Cardiac septum (tissue), 1 donor: ENCODE measurements at places on chromosomes 5 and 9. TPM values are rescaled to one million over a fixed set of nuclear protein-coding genes. Genes with fewer than 3 reads are reported as not detected.

The SUSD3 gene
- total RNA-seq: 1.1 TPM

The PPP1R26 gene
- 26.3 TPM for total RNA-seq

The RNF183 gene
- not detected for total RNA-seq

The ENTPD2 gene
- total RNA-seq: 0.92 TPM

The SARDH gene
- total RNA-seq: 1.3 TPM

The FOXE1 gene
- total RNA-seq: not detected

The FOXD4L3 gene
- total RNA-seq: not detected

The CTSV gene
- not detected for total RNA-seq

The ADAMTS6 gene
- total RNA-seq: 1.9 TPM

The PKD2L2 gene
- 0.62 TPM for total RNA-seq

The SCGB3A1 gene
- not detected for total RNA-seq

- no peak for DNase-seq
Measured at GRCh38 chr9:36720043-36720442, 147.3 kb downstream of the MELK start.

GRCh38 chr9:27247756-27248155 is 49.2 kb downstream of the EQTN start:
- DNase-seq: no peak

- DNase-seq: no peak
Measured at GRCh38 chr5:37272511-37272910, 23.3 kb upstream of the CPLANE1 start.

DNA sequence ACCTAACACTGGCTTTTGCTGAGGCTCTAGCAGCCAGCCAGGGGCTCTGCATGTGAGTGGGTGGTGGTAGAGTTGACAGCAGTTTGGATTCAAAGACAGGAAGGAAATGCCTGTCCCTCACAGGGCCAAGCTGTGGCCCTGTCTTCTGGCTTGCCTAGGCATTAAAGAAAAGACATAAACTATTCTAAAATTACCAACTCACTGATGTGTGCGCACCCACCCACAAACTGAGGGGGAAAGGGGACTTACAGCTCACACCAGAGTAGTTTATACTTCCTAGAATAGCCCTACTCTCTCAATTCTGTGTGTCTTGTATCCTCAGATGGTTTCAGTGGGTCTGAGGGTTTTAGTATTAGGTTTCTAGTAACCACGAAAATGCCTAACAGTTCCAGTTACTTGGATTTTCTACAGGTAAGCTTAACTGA is 18.3 kb upstream of the IL13 start:
- DNase-seq: no peak

DNA sequence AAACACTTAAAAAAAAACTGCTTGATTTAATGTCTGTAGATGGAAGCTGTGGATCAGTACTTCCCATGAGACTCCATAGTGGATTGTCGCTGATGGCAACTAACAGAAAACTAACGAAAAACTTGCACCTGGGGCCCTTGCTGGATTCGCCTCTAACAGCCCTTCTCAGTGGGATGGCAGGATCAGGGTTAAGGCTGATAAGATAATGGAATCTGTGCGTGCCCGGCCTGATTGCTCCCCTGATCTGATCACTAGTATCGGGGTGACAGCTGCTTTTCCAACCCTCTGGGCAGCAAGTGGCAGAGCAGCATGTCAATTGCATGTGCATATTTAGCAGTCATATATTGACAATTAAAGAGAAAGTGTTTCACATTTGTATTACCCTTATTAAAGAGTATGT is 185.8 kb upstream of the ELAVL2 start:
- DNase-seq: no peak

DNA sequence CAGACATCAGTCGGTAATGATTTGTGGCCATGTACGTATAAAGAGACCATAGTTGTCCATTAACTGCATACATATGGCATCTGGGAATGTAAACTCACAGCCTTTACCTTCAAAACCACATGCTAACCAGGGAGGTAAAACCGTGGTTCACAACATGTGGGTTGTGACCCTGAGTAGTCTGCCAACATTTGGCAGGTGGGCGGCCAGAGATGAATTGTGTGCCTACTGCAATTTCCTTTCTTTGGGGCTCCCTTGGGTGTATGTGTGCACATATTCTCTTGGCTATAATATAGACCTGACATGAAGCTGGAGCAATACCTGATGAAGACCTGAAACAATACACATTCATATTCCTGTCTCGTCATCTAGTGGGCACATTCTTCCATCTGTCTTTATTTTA is 396.0 kb downstream of the MLLT3 start:
- no peak for DNase-seq

GRCh38 chr5:106121972-106122605 is 1548.6 kb downstream of the EFNA5 start:
- no peak for DNase-seq

GRCh38 chr5:56696900-56697299 is 118.4 kb upstream of the MAP3K1 start:
- DNase-seq: no peak

- no peak for DNase-seq
Measured at GRCh38 chr5:180040287-180041214, 31.0 kb downstream of the RNF130 start.

DNA sequence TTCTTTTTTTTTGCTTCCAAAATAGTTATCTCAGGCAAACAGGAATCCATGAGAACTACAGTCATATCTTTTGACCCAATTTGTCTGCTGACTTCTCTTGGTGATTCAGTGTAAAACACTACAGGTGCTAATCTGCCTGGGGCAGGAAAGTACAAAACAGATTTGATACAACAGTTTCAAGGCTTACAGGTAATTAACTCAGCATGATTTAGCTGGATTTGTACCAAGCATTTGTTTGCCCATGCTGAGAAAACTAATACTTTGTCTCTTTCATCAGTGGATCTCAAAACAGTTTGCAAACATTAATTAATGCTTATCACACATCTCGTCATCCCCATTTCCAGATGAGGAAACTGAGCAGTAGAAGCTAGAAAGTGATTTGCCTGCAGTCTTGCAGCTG is 312.5 kb upstream of the SEMA6A start:
- DNase-seq: no peak

DNA sequence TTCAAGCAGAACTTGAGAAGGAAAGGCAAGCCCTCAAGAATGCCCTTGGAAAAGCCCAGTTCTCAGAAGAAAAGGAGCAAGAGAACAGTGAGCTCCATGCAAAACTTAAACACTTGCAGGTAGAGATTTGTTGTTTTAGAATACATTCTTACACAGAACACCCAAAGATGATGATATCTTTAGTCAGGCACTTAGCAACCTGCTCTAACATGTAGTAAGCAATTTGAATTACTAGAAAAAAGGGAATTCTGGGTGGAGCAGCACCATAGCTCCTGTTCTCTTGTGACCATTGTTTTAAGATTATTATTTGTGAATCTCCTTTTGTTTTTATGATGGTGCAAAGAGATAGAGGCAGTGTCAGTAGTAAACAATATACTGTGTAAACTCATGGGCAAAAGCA is 63.1 kb downstream of the RAB14 start:
- DNase-seq: no peak

GRCh38 chr5:122500245-122501088 is 188.4 kb downstream of the SNCAIP start:
- no peak for DNase-seq

- no peak for DNase-seq
Measured at GRCh38 chr5:31537851-31538250, 5.8 kb downstream of the C5orf22 start.

GRCh38 chr5:80573062-80573461 is 3.0 kb upstream of the ANKRD34B start:
- DNase-seq: no peak

DNA sequence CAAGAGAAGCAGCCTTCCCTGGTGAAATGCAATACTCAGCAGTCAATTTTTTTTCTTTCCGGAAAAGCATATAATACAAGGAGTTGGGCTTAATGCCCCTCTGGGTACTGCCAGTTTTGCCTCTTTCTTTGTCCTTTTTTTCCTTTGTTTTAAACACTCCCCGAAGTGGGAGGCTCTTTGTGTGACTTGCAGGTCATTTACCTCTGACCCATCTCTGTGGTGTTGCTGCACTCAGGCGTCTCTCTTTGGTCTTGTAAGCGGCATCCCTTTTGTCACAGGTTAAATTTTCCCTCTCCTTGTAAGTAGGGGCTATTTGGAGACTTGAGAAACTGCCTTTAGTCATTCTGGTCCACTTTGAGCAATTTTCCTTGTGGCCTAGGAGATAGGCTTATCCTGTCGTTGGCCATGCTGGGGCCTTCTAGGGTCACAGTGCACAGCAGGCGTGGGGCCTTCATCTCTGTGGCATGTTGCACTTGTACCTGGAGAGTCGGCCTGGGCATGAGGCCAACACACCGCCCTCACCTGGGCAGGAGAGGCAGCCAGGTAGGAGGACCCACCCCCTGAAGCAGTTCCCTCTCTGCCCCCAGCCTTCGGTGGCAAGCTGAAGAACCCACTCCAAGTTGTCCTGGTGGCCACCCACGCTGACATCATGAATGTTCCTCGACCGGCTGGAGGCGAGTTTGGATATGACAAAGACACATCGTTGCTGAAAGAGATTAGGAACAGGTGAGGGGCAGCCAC is 27.7 kb upstream of the CTSL start:
- DNase-seq: no peak

GRCh38 chr9:131270171-131271015 is 5.9 kb downstream of the FAM78A start:
- peak; percentile 93 for DNase-seq

GRCh38 chr5:168793841-168794837 is 215.0 kb upstream of the PANK3 start:
- DNase-seq: peak; percentile 71

GRCh38 chr5:61329550-61330128 is 2.4 kb upstream of the ZSWIM6 start:
- DNase-seq: no peak

- DNase-seq: no peak
Measured at GRCh38 chr9:127353882-127354281, 43.1 kb upstream of the SLC2A8 start.

GRCh38 chr5:91840412-91840811 is 457.3 kb upstream of the ARRDC3 start:
- no peak for DNase-seq

- DNase-seq: no peak
Measured at GRCh38 chr5:110625376-110625999, 101.0 kb downstream of the TMEM232 start.

- DNase-seq: no peak
Measured at GRCh38 chr9:14523545-14523944, 169.7 kb downstream of the ZDHHC21 start.

DNA sequence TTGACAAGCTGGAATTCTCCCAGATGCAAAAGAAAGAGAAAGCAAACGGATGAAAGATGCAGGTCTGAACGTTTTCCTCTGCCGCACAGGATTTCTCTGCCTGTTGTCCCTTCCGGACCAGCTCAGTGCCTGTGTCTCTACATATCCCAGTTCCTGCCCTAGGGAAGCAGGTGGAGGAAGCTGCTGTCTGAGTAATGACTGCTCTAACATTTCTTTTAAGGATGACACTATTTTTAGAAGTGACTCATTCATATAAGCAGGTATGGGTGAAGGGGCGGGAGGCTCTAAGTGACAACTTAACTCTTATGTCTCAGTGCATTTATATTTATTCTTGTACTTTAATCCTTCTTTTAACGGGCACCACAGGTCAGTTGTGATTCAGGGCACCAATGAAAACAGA is 128.8 kb downstream of the SLC24A2 start:
- no peak for DNase-seq

DNA sequence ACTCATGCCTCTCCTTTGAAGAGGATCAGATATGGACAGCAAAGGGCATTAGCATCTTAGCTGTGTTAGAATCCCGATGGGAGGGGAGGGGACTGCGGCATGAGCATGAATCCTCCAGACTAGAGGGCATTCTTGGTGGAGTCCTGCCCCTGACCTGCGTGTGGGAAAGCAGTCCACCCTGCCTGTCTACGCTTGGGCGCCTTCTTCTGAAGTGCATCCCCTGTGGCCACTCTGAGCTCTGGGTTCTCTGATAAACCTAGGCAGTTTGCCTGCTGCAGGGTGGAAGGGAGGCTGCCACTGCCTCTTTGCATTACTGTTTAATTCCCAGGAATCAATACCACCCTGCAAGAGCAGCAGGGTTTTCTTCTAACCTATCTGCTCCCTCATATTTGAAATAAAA is 169.3 kb downstream of the INSYN2B start:
- DNase-seq: no peak

DNA sequence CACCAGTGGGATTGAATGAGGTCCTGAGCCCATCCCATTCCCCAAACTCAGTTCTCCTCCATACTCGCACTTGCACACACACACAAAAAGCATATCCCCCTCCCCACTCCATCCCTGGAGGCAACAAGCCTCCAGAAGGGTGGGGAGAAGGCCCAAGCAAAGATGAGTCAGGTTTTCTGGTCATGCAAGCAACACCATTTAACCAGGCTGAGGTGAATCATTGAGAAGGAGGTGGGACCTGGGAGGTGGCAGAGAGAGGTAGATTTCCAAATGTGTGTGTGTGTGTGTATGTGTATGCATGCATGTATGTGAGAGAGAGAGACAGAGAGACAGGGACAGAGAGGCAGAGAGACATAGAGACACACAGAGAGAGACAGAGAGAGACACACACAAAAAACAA is 185.2 kb upstream of the TRIM32 start:
- no peak for DNase-seq

DNA sequence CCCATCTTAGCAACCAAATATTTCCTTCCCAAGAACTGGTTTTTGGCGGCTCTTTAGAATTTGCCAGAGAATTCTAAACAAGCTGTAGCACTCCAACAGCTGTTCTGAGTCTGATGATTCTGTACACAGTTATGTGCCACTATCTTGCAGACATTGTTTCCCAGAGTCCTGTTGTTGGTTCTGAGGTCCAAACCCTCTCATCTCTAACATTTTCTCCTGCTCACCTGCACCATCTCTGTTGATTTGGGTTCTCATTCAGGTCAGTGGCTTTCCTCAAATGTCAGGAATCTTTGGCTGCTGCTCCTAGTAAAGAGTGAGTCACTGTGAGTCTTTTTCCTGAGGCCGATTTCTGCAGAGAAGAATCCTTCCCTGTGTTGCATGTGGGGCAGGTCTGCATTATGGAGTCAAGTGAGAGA is 50.0 kb downstream of the CAMSAP1 start:
- no peak for DNase-seq

DNA sequence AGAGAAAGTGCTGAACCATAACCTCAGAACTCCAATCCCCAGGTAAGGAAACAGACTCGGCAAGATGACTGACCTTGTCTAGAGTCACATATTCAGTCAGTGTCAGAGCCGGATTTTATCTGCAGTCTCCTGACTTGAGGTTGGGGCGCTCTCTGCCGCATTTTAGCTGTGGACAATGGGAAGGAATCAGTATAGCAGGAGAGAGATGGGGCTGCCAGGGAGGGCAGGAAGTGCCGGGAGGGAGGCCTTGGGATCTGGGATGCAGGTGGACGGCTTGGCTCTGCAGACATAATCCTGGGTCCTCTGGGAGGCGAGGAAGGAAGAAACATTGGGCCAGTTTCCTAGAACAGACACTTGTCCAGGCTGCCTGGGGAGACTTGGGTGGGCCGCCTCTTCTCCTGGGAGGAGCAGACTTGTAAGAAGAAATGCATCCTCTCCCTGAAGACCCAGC is 39.7 kb upstream of the COL15A1 start:
- no peak for DNase-seq

DNA sequence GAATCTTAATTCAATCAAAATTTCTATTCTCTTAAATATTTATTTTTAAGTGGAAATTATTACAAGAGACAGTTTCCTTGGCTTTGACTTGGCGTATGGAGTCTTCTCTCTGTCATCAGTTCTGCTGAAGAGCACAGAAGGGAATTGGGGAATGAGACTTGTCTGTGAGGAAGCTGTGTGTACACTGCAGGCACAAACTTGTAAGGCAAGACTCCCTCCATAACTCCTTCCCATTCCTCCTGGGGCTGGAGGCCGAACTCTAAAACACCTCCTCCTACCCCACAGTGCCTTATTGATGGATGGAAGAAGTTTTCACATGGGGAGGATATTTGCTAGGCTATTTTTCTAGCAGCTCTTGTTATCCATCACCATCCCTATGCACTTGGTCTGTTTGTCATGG is 187.4 kb upstream of the ELL2 start:
- no peak for DNase-seq
